Mesenteric fat pad (tissue), 1 donor: ENCODE measurements at places on chromosomes 2 and 18.

DNA sequence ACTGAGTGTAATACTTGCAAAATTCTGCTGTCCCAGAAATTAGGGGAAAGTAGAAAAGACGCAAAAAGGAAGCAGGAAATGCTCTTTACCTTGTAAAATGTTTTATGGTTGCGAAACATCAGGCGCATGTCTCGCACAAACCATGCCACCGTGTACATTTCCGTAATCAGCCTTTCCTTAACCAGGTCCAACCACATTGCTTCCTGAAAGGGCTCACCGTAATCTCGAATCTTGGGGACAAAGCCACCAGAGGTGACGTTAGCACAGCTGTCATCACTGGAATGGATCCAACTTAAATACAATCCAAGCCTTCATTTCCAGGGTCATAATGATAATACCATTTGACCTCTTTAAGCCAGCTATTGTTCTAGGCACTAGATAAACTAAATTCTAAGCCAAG is 49.3 kb downstream of the SP110 start:
- DNase-seq: no peak

DNA sequence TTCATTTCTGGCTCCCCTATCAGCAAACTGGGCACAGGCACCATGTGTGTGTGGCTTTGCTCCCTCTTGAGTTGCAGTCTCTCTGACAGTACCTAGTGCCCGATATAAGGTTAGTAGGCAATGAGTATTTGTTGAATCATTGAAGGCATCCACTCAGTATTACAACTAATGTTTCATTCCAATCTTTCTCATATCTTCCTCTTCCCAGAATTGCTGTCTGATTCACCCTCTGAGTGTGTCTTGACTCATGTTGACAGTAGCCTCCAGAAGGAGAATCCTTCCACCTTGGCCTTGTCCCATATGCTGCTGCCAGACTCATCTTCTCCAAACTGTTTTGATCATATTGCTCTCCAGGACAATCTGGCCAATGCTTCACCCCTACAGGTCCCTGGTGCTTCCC is 202.5 kb downstream of the LRRTM1 start:
- no peak for DNase-seq

- DNase-seq: no peak
These were observed 53.8 kb downstream of the ICA1L start for GRCh38 chr2:202817771-202818170.

DNA sequence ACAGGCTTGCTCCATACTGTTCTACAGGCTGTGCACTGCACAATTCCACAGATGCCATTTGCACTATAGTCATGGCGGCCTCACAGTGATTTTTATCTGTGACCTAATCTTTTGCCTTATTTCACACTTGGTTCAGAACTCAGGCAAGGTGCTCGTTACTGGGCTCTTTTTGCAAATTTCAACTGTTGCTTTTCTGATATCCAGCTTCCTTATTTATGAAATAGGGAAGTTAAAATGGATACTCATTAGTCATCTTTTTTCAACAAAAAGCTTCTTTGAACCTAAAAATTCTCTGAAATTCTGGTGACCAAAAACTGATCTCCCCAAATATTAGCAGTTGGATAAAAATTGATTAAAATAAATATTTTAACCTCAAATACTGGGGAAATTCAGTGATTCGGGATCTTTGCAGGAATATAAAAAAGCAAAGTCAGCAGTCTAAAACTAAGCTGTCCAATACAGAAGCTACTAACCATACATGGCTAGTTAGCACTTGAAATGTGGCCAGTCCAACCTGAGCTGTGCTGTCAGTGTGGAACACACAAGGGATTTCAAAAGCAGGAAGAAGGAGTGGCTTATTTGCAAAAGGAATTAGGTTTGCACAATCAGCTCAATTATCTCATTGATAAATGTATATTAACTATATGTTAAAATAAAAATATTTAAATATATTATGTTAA is 134.4 kb downstream of the COL4A4 start:
- DNase-seq: no peak

DNA sequence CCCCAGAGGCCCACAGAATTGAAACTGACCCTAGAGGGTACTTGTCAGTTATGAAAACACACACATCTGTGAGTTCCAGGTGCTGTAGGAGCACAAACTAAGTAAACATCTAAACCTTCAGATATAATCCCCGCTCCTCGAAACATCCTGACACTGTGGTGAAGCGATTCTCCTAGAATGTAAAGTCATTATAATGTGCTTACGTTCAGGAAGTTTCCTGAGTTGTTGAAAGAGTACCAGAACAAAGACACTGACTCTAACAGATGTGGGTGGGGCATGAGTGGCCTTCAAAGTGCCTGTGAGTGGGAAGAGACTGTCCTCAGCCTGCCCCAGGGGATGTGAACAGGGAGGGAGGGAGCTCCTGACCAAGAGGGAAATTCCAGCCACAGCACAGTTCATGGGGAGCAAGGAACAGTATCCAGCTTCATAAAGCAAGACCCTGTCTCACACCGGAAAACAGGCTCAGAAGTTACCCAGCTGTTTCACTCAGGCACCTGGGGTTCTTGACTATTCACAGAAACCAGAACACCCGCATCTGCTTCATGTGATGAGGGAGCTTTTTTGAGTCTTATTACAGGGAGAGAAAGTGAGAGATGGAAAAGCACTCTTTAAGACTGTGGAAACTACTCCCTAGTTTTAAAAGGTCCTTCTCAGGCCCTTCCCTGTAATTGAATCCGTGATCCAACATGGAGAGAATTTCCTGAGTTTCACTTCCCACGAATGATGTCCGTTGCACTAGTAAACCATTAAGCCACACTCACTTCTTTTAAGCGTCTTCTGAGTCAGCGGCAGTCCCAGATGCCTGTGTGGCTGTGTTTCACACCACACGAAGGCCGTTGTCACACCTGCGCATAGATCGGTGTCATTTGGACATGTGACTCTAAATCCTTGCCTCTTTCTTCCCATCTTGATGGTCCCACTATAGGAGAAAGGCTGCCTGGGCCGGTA is 88.6 kb upstream of the EML6 start:
- DNase-seq: no peak

- no peak for DNase-seq
These were observed 72.8 kb downstream of the PLEKHA3 start for GRCh38 chr2:178553047-178553446.

- no peak for DNase-seq
These were observed 130.1 kb upstream of the SP5 start for GRCh38 chr2:170585067-170585466.

DNA sequence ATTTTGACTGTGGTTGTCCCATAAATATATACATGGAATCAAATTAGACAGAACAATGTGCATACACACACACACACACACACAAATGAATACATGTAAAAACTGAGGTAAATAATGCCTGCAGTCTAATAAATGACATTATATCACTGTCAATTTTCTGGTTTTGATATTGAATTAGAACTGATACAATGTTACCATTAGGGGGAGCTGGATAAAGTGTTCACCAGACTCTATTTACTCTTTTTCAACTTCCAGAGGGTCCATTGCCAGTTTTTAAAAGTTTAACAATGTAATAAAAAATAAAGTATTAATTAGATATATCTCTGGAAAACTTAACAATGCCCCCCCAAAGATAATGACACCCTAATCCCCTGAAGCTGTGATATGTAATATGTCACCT is 1666.8 kb upstream of the TMEFF2 start:
- DNase-seq: no peak

DNA sequence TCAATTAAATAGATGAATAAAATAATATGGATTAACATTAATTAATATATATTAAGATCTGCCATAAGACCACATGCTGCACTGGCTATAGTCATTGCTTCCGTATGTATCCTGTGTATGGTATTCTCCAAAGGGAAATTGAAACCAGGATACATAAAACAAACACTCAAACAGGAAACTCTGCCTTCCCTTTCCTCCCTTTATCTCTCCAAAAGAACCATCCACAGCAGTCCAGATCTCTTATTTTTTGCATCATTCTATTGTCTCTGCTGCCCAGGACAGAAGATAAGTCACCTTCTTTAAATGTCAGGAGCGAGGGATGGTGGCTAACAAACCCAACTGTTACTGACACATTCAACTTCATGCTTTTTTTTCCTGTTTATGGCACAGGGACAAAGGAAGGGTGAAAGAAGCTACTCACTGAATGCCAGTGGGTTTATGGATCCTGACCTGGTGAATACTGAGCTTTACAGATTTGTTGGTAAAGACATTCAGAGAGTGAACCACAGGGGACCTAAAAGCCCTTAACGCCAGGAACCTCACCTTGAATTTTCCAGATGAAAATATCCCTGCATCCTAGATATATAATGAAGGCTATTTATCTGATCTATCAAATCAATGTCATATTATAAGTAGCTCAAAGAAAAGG is 67.5 kb downstream of the CSRNP3 start:
- DNase-seq: no peak

GRCh38 chr2:75787532-75788132 is 76.9 kb upstream of the GCFC2 start:
- DNase-seq: no peak

DNA sequence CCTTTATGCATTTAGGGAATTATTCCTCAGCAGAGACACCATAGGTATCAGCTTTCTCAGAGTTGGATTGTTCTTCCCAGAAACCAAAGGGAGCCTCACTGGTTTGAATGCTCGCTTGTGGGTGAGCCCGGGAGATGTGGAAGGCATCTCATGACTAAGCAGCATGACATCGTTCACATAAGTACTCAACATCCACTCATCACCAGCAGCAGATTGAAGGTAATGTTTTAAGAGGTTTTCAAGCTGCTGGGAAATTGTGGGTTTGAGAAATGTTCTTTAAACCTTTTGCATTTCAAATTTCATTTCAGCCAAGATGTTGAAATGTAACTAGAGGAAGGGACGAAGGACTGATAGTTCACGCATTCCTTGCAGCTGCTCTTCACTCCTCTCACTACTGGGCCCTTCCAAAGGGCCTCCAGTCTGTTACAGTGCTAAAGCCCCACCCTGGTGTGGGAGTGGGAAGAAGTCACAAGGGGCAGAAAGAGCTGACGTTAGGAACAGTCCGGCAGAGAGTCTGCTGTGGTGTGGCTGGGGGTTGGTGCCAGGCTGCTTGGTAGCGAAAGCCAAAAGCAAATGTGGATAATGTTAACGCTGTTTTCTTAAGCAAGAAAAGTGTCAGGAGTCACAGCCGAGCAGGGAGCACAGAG is 324.5 kb upstream of the EPHA4 start:
- DNase-seq: no peak

GRCh38 chr2:182915369-182916326 is 49.2 kb upstream of the FRZB start:
- no peak for DNase-seq

GRCh38 chr2:104936527-104936926 is 82.6 kb downstream of the POU3F3 start:
- DNase-seq: no peak

DNA sequence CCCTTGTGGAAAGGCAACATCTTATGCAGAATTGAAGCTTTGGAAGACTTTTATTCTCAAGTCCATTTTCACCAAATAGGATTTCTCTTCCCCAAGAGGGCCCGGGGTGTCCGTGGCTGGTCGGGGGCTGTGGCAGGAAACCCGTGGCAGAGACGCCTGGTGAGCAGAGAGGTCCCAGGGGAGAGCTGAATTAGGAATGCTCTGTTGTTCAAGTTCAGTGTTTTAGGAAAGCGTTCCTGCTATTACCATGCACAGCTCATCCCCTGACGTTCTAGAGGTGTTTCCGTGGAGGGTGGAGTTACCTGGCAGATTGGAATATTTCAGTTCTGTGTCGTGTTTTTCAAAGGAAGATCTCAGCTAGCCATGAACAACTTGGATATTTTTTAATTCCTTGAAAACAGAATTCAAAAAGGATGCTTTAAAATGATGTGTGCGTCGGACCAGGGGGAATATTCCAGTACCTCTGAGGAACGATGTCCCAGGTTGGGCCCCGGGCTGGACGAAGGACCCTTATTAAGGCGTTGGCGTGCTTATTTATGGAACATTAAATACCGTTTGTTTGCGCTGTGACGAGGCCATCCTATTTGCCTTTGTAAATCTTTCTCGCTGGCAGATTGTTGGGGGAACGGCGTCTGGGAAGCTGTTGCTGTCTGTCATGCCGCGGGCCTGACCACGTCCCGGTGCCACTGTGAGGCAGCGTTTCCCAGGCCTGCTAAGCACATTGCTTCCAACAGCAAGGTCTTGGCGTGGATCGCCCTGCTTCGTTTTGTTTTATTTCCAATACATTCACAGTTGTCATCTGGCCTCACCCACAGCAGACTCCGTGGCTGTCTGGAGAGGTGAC is 8.2 kb downstream of the NFATC1 start:
- no peak for DNase-seq

DNA sequence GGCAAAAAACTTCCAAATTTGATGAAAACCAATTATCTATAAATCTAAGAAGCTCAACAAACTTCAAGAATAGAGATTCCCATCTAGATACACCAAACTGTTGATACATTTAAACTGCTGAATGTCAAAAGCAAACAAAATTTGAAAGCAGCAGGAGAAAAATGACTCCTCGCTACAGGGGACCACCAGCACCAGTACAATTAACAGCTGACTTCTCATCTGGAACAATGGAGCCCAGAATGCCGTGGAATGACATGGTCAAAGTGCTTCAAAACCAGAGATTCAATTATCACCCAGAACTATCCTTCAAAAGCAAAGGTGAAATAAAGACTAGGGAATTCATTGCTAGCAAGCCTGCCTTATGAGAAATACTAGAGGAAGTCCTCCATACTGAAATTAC is 11.6 kb downstream of the SRSF7 start:
- no peak for DNase-seq

DNA sequence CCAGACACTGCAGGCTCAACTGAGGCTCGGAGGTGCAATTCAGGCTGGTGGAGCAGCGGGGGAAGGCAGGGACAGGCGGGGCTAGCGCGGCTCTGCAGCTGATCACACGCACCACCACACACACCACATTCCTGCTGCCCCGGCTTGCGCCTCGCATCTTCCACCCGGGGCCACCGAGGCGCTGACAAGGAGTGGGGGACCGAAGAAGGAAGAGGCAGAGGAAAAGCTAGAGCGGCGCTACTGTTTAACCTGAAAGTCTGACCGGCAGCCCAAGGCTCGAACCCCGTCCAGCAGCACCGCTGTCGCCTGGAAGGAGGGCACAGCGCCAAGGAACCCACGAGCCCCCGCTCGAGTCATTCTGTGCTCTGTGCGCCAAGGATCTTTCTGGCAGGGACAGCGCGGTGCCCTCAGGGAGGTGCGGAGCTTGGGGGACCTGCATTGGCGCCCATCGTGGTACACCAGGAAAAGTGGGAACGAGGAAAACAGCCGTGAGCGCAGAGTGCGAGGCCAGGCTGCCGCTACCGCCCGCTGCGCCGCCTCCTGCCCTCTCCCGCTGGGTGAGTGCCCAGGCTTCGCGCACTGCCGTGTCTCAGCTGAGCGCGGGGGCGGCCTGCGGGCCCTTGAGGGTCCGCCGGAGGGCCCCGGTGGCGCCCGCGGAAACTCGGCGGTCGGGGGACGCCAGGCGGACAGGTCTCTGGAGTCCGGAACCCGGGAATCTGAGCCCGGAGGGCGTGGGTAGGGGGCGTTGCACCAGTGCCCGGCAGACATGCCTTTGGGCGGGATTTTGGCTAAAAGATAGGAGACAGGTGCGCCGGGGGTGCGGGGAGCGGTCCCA is 860 bp upstream of the KCNJ3 start:
- no peak for DNase-seq

DNA sequence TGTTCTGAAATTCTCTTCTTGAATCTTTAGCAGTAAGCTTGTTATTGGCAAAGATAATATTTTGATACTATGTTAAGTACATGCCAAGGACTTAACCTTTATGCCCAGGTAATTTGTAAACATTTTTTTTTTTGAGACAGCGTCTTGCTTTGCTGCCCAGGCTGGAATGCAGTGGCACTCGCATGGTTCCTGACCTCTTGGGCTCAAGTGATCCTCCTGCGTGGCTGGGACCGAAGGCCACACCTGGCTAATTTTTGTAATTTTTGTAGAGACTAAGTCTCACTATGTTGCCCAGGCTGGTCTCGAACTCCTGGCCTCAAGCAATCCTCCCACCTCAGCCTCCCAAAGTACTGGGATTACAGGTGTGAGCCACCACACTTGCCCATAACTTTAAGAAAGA is 35.7 kb upstream of the ZCCHC2 start:
- DNase-seq: no peak
